ENCODE measurements at places on chromosomes 7 and 10. TPM values are rescaled to one million over a fixed set of nuclear protein-coding genes. Genes with fewer than 3 reads are reported as not detected.

Gene NEBL
- total RNA-seq: 0.17 TPM

Gene RPEL1
- total RNA-seq: under 0.01 TPM

Gene PRF1
- total RNA-seq: not detected

Gene NME8
- total RNA-seq: not detected

Gene TAS2R16
- not detected for total RNA-seq

Gene PLXNA4
- 3.6 TPM for total RNA-seq

Gene LIPK
- total RNA-seq: not detected

Gene SEC31B
- total RNA-seq: 2.2 TPM

Gene SRGN
- 25.8 TPM for total RNA-seq

Gene PRLHR
- total RNA-seq: not detected

Gene UCMA
- not detected for total RNA-seq

Gene CYP3A4
- total RNA-seq: not detected

Gene IFIT5
- total RNA-seq: 27.5 TPM

Gene CXCL12
- total RNA-seq: 42.0 TPM

Gene ARHGAP22
- 70.8 TPM for total RNA-seq

Gene GRID2IP
- not detected for total RNA-seq

Gene AZGP1
- not detected for total RNA-seq

Gene ABCB4
- total RNA-seq: 4.8 TPM

Gene KCP
- total RNA-seq: 0.66 TPM

Gene NPTX2
- not detected for total RNA-seq

Gene SPDYE1
- total RNA-seq: not detected

Gene BAZ1B
- 50.4 TPM for total RNA-seq

Gene SLC13A1
- not detected for total RNA-seq

Gene LBX1
- not detected for total RNA-seq

Gene ANK3
- total RNA-seq: 4.5 TPM

Gene ASB15
- not detected for total RNA-seq

Gene DENND2A
- 69.6 TPM for total RNA-seq

Gene RSPH10B
- total RNA-seq: 0.50 TPM

Gene FBXL15
- total RNA-seq: 14.1 TPM

Gene LRRC27
- 14.7 TPM for total RNA-seq

Gene LIPM
- not detected for total RNA-seq

Gene HOXA2
- 1.3 TPM for total RNA-seq

Gene GPR15LG
- total RNA-seq: not detected

Gene SLC18A3
- not detected for total RNA-seq

Gene LRCH4
- 21.2 TPM for total RNA-seq

Gene THSD7A
- total RNA-seq: 1.6 TPM

Gene AHCYL2
- 14.9 TPM for total RNA-seq

Gene KAT6B
- total RNA-seq: 48.9 TPM

Gene KLF14
- total RNA-seq: under 0.01 TPM

Gene SLC26A3
- total RNA-seq: not detected

Gene DEPP1
- total RNA-seq: 77.9 TPM

Gene CALML5
- total RNA-seq: not detected

Gene ABCC2
- 0.33 TPM for total RNA-seq

Gene OR2A1
- total RNA-seq: under 0.01 TPM

Gene OR2A5
- total RNA-seq: not detected

Gene HOXA7
- total RNA-seq: not detected

Gene AKR1C3
- 104 TPM for total RNA-seq

Gene CTAGE8
- not detected for total RNA-seq

Gene SMKR1
- total RNA-seq: not detected

Gene GHRHR
- not detected for total RNA-seq

Gene MMP21
- not detected for total RNA-seq

Gene WDR37
- 16.6 TPM for total RNA-seq

Gene OR2A42
- total RNA-seq: not detected

Gene DNAJC12
- 2.0 TPM for total RNA-seq

Gene WIPF3
- under 0.01 TPM for total RNA-seq

Gene UPK3B
- not detected for total RNA-seq

Gene TLL2
- total RNA-seq: under 0.01 TPM

Gene PLAC9
- 15.5 TPM for total RNA-seq

Gene TRPV6
- total RNA-seq: not detected

Measured in smooth muscle cell of trachea (primary cell).